ENCODE measurements at places on chromosomes 11 and 22.

GRCh38 chr11:74691755-74692154 lies 39.5 kb downstream of the CHRDL2 start:
- no peak overlapping the region for H3K27ac ChIP-seq
- DNase-seq, result no peak
- H3K4me1 ChIP-seq, result no peaks in the 10 kb centered on the region
- H3K4me3 ChIP-seq, result no peak overlapping the region
- no peaks in the 10 kb centered on the region for H3K36me3 ChIP-seq

- H3K27ac ChIP-seq, result no peak overlapping the region
- H3K4me3 ChIP-seq, result no peak overlapping the region
- H3K27me3 ChIP-seq, result no peaks in the 10 kb centered on the region
- no peaks in the 10 kb centered on the region for H3K36me3 ChIP-seq
- no peaks in the 10 kb centered on the region for H3K4me1 ChIP-seq
Measured at GRCh38 chr11:37450613-37451012, 852.6 kb upstream of the RAG2 start.

DNA sequence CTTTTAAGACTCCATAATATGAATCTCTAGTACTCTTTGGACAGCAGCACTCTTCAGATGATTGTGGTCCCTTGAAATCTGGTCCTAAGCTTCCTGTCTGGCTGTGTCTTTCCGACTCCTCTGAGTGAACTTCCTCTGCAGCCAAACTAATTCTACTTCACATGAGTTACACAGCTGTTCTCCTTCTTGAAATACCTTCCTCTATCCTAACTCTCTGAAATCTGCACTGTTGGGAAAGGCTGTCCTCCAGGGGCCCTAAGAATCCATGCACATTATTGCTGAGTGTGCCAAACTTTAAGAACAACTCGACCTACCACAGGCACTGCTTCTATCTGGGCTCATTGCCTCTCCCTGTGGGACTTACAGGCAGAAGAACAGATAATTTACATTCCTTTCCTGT lies 217.3 kb upstream of the ARHGAP42 start:
- H3K36me3 ChIP-seq, result no peaks in the 10 kb centered on the region
- no peak for DNase-seq
- H3K27ac ChIP-seq, result no peak overlapping the region
- no peaks in the 10 kb centered on the region for H3K27me3 ChIP-seq
- H3K4me3 ChIP-seq, result no peak overlapping the region

GRCh38 chr11:65017937-65018336 lies 4.0 kb downstream of the ARL2 start:
- H3K4me1 ChIP-seq, result peaks cover 29% of the 10 kb centered on the region
- no peak for DNase-seq
- H3K4me3 ChIP-seq, result no peak overlapping the region
- peak overlapping the region; percentile 38 for H3K27ac ChIP-seq
- no peaks in the 10 kb centered on the region for H3K27me3 ChIP-seq
- peaks cover 62% of the 10 kb centered on the region for H3K36me3 ChIP-seq

- no peak overlapping the region for H3K27ac ChIP-seq
- H3K27me3 ChIP-seq, result no peaks in the 10 kb centered on the region
- no peak for DNase-seq
- H3K4me3 ChIP-seq, result no peak overlapping the region
Measured at GRCh38 chr11:2655834-2656622, 43.8 kb downstream of the KCNQ1OT1 start.

DNA sequence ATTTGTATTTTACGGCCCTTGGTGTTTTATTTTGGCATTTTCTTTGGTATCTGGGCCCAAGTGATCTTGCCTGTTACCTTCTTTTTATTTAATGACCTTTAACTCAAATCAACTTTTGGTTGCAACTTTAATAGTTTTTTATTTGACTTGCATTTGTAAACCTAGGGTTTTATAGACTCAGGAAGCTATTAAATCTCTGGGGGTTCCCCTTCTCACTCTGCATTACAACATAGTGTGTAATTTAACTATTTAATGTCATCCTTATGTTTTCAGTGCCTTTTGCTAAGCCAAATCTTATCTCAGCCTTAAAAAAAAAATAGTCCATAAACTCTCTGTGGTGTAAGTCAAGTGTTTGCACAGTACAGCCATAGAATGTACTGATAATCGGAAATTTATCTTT lies 3.4 kb downstream of the FJX1 start:
- H3K36me3 ChIP-seq, result no peaks in the 10 kb centered on the region
- no peak overlapping the region for H3K4me3 ChIP-seq
- peaks cover 73% of the 10 kb centered on the region for H3K27me3 ChIP-seq
- H3K27ac ChIP-seq, result no peak overlapping the region
- peaks cover 16% of the 10 kb centered on the region for H3K4me1 ChIP-seq
- DNase-seq, result no peak

DNA sequence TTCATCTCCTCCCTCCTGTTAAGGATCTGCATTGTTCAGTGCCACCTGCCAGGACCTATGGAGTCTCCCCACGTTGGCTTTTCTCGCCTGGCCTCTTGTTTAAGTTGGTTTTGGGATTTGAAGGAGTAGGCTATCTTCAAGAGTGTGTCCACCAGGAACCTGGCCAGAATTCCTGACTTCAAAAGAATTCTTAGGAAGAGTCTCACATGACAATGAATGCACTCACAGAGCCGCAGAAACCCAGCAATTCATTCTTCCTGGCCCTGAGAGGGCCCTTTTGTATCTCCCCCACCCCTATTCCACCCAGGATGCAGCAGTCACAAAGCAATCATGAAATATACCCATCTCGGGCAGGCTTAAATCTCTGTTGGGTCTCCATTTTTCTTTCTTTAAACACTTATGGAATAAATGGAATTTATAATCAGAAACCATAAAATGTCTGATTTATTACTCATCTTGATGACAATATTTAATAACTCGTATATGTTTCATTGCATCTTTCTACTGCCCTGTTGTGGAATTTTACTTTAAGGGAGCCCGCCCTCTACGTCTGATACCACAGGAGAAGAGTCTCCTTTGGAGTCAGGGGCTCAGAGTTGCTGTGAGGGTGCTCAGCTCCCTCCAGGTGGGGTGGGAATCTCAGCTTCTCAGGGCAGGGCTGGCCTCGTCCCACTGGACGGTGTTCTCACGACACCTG lies 507.0 kb downstream of the NTM start:
- H3K4me1 ChIP-seq, result no peaks in the 10 kb centered on the region
- no peak overlapping the region for H3K27ac ChIP-seq
- no peaks in the 10 kb centered on the region for H3K36me3 ChIP-seq
- H3K27me3 ChIP-seq, result no peaks in the 10 kb centered on the region
- no peak overlapping the region for H3K4me3 ChIP-seq
- DNase-seq, result no peak

- H3K4me1 ChIP-seq, result no peaks in the 10 kb centered on the region
- H3K4me3 ChIP-seq, result no peak overlapping the region
- no peaks in the 10 kb centered on the region for H3K27me3 ChIP-seq
Measured at GRCh38 chr22:20799449-20799848, 25.5 kb downstream of the SERPIND1 start.

DNA sequence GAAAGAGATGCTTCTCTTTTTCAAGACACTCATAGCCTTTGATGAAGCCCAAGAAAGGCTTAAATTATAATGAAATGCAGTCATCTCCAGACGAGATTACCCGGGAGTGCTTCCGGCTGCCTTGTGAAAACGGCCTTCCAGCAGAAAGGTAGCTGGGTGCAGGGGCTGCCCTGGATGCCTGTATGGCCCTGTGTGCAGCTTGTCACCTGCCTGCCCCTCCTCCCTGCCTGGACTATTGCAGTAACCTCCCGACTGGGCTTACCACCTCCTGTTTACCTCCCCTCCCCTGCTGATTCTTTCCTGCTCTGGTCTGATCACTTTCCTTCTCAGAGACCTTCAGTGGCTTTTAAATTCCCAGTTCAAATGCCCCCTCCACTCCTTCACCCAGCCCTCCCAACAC lies 126.4 kb upstream of the SYT13 start:
- DNase-seq, result no peak
- H3K36me3 ChIP-seq, result no peaks in the 10 kb centered on the region
- H3K27ac ChIP-seq, result no peak overlapping the region
- peaks cover 40% of the 10 kb centered on the region for H3K27me3 ChIP-seq

- DNase-seq, result no peak
- H3K27me3 ChIP-seq, result peaks cover 10% of the 10 kb centered on the region
- no peak overlapping the region for H3K4me3 ChIP-seq
- no peaks in the 10 kb centered on the region for H3K4me1 ChIP-seq
- no peak overlapping the region for H3K27ac ChIP-seq
- H3K36me3 ChIP-seq, result no peaks in the 10 kb centered on the region
Measured at GRCh38 chr22:32590556-32590955, 115.9 kb downstream of the FBXO7 start.

GRCh38 chr22:47626428-47627390 lies 864.3 kb downstream of the TBC1D22A start:
- H3K27ac ChIP-seq, result no peak overlapping the region
- no peak overlapping the region for H3K4me3 ChIP-seq
- H3K36me3 ChIP-seq, result no peaks in the 10 kb centered on the region
- H3K27me3 ChIP-seq, result peaks cover 5% of the 10 kb centered on the region
- no peaks in the 10 kb centered on the region for H3K4me1 ChIP-seq
- no peak for DNase-seq

DNA sequence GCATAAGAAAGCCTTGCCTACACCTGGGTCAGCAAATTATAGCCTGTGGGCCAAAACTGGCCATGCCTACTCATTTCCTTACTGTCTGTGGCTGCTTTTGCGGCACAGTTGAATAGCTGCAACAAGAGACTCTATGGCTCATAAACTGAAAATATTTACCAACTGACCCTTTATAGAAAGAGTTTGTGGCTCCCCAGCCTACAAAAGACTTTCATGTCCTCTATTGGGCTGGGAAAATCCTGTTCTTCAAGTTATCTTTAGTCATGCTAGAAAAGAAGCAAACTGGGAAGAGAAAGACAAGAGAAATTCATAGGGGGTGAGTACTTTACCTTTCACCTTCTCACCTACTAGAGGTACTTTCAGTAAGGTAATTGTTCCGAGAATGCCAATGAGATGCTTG lies 175.1 kb downstream of the SWAP70 start:
- H3K4me3 ChIP-seq, result no peak overlapping the region
- no peaks in the 10 kb centered on the region for H3K27me3 ChIP-seq
- H3K4me1 ChIP-seq, result peaks cover 46% of the 10 kb centered on the region
- DNase-seq, result no peak

DNA sequence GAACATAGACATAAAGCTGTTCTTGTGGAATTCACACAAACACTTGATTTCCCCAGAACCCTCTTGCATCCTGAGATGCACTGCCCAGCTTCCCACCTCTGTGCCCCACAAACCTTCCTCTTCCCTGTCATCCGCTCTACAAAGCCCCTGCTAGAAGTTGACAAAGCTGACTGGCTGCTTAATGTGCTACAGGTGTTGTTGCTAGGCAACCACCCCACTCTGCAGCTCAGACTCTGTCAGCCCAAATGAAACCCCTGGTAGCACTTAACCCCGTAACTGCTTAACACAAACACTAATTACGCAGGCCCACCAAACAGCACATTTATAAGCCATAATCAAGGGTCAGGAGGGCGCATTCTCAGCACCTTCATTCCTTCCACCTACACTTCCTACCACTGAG lies 172.0 kb upstream of the CADM1 start:
- no peak overlapping the region for H3K4me3 ChIP-seq
- no peaks in the 10 kb centered on the region for H3K36me3 ChIP-seq
- H3K27me3 ChIP-seq, result no peaks in the 10 kb centered on the region
- H3K27ac ChIP-seq, result no peak overlapping the region
- DNase-seq, result no peak
- no peaks in the 10 kb centered on the region for H3K4me1 ChIP-seq

DNA sequence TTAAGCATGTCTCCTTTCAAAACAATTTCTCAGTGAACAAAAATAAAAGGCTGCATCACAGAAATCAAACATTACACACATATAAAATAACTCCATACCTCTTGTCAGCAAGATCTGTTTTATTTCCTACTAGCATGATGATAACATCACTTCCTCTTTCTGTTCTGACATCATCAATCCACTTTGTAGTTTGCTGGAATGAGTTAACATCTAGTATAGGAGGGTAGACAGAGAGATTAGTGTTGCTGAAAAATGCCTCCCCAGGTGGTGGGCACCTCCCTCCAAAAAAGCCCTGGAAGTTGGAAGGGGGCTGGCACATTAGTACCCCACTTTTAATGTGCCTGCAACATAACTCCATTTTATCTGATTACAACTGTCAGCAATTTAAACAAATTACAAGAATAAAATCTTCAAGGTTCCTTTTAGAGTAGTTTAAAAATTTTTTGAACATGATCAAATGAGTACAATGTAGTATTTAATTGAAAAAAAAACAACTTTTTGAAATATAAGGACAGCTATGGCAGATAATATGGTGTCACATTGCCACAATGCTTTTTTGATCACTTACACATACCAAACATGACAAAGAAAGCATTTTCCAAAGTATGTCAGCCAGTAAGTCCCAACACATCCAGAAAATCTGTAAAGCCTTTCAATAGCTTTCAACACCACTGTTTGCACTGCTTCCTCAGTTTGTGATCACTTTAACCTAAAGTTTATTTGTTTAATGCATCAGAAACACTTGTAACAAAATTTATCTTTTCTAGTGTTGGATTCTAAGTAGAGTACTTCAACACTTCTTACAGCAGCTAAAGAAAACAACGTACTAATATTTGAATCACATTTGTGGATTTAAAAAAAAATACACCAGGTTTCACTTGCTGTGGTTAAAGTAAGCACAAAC lies 44.5 kb downstream of the RAB6A start:
- peaks cover 6% of the 10 kb centered on the region for H3K4me1 ChIP-seq
- H3K27me3 ChIP-seq, result no peaks in the 10 kb centered on the region
- H3K4me3 ChIP-seq, result no peak overlapping the region

DNA sequence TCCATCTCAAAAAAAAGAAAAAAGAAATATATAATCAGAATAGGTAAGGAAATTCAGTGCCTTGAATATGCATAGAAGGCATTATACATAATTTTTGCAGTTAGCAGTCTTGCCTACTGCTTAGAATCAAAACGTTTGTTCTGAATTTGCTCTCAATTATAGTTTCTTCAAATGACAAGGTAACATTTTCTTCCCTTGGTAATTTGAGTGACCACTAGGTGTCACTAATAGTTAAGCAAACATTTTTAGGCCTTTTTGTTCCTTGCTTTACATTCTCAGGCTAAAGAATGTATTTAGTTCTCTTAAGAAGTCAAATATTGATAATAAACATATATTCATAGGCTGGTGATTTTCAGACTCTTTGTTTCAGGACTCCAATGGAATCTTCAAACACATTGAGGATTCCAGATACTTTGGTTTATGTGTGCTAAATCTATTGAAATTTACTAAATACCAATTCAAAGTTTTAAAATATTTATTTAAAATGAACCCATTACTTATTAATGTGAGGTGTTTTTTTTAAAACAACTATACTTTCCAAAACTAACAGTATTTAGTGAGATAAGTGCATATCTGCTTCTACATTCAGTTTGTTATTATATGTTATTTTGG lies 55.0 kb upstream of the DEPDC7 start:
- peaks cover 12% of the 10 kb centered on the region for H3K4me1 ChIP-seq
- no peak overlapping the region for H3K27ac ChIP-seq
- no peak for DNase-seq
- H3K36me3 ChIP-seq, result peaks cover 64% of the 10 kb centered on the region
